ENCODE measurements at places on chromosomes 13 and 19. TPM values are rescaled to one million over a fixed set of nuclear protein-coding genes. Genes with fewer than 3 reads are reported as not detected.

- DNase-seq: no peak
Observed at GRCh38 chr19:29886586-29886985, 55.5 kb upstream of the URI1 start.

- DNase-seq: no peak
Observed at GRCh38 chr19:52692431-52693008, 42.3 kb downstream of the ZNF611 start.

The IL11 gene
- 0.48 TPM for total RNA-seq

- no peak for DNase-seq
Observed at GRCh38 chr13:65336916-65337315, 1893.2 kb downstream of the PCDH9 start.

The STAP2 gene
- total RNA-seq: 8.6 TPM

The LHFPL6 gene
- 1.1 TPM for total RNA-seq

GRCh38 chr19:32874605-32875004 is 5.0 kb upstream of the SLC7A9 start:
- DNase-seq: no peak

DNA sequence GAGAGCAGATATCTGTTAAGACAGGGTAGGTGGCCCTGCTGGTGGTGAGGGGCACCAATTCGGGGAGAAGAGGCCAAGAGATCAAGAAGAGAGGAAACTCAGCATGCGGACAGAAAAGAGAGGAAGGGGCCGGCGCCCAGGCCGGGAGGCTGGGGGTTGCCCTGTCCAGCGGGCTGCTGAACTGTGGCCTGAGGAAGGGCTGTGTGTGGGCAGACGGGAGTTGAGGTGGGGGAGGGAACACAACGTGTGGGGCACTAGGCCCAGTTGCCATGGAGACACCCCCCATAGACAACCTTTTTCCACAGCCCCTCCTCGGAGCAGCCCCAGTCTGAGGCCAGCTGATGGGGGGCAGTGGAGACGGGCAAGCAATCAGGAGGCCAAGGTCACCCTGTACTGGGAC is 2.5 kb upstream of the CACNG8 start:
- DNase-seq: no peak

The HIPK4 gene
- 0.10 TPM for total RNA-seq

DNA sequence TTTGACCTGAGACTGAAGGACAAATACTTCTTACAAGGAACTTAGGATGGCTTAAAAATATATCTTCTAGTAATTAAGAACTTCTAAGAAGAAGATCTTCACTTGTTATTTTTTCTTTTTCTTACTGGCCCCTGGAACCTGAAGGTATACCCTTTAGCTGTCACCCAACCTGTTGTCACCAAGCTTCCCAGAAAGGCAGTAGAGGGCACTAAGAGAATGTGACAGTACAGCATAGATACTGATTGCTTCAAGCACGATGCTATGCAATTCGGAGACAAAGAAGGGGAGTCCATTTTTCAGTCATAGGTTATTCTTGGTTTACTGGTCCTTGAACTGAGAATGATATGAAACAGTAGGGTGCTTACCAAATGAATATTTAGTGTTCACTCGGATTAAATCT is 208.3 kb upstream of the PCDH9 start:
- DNase-seq: no peak

- DNase-seq: peak; percentile 77
Observed at GRCh38 chr19:35468637-35469036, 20.6 kb downstream of the FFAR2 start.

DNA sequence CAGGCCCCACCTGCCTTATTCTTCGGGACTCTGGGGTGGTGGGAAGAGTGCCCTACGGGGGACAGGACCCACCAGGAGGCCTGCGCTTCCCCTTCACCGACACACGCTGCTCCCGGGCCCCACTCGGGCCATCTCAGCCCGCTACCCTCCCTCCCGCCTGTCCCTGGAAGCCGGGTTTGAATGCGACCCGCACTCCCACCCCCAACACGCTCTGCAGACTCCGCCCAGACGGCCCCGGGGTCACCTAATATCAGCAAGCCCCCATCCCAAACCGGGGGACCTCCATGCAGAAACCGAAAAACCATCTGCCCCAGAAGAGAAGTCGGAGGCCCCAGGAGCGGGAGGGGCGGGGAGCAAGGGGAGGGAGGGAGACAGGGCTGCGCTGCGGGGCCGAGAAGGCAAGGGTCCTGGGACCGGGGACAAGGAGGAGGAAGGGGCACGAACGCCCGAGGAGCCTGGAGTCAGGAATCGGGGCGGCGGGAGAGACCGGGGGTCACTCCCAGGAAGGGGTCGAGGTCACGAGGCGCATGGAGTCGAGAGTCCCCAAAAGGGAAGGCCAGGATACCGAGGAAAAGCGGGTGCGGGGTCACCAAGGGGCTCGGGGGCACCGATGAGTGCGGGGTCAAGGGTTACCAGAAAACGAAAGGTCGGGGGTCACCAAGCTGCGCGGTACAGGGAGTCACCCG is 766 bp downstream of the SBNO2 start:
- peak; percentile 38 for DNase-seq

DNA sequence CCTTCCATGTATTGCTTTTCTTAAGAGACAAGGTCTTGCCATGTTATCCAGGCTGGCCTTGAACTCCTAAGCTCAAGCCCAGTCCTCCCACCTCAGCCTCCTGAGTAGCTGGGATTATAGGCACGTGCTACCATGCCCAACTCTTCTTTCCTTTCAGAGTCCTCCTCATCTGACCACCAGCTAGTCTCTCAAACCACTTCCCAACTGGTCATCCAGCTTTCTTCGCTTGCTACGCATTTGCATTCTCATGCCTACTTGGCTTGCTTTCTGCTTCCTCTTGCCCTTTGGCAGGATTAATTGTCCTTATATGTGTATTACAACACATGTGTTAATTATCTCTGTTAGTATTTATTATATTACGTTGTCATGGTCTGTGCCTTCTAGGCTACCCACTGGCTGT is 6.3 kb downstream of the GPR18 start:
- DNase-seq: no peak

- DNase-seq: no peak
Observed at GRCh38 chr13:97249093-97249795, 27.1 kb downstream of the MBNL2 start.

The ACP5 gene
- 21.4 TPM for total RNA-seq

DNA sequence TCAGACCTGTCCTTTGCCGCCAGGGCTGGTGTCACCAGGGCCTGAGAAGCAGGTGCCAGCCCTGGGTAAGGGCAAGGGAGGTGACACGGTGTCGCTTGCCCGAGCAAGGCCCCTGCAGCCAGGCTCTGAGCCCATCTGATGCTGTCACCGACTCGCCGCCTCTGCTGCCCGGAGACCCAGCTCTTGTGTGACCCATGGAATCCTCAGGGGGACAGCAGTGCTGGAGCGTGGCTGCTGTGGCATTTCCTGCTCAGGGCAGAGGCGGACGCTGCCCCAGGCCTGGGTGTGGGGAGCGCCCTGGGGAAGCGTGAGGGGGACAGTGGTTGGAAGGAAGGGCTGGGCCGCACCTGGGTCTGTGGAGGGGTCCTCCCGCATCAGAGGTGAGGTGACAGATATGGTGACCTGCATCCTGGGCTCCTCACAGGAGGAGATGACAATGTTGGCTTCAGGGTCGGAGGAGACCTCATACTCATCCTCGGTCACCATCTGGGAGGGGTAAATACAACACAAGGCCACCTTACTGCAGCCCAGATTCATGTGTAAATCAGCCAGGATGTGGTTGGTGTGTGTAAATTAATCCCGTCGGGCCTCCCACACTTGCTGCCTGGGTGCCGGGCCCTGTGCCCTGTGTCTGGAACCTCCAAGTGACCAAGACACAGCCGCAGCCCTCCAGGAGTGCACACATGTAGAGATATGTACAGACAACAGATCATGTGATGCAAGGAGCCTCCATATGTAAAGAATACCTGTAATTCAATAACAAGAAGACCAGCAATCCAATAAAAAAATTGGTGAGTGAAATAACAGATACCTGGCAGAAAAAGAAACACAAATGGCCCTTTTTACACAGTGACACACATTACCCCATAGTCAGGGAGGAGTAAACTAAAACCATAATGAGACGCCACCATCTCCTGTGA is 27.6 kb upstream of the MATK start:
- peak; percentile 49 for DNase-seq

- no peak for DNase-seq
Observed at GRCh38 chr13:49441846-49442245, 2.0 kb downstream of the CAB39L start.

The C19orf73 gene
- total RNA-seq: 1.0 TPM

DNA sequence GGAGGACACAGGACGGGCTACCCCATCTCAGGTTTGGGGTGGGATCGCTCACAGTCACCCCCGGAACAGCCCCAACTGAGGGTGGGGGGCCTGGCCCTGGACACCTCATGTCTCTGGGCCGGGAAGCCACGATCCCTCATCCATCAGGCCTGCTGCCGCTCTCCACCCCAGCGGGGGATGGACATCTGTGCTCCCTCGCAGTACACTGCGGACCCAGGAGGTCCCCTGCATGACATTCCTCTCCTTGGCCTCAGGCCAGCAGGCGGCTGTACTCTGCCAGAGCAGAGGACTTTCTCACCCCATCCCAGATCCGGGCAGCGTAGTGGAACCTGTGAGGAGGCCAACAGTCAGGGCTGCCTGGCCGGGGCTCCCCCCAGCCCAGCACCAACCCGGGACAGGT is 15.5 kb downstream of the IRGC start:
- DNase-seq: no peak

GRCh38 chr19:53991224-53992113 is at the start of gene CACNG6:
CACNG6 (plus strand) TSS chr19:53991637; CDS start chr19:53992878, 1,241 bp downstream.
- DNase-seq: no peak

GRCh38 chr13:107295416-107296140 is 727.6 kb upstream of the ARGLU1 start:
- no peak for DNase-seq

- no peak for DNase-seq
Observed at GRCh38 chr19:48497728-48498594, 13.7 kb downstream of the LMTK3 start.

- no peak for DNase-seq
Observed at GRCh38 chr13:95231393-95231792, 69.9 kb downstream of the ABCC4 start.

- DNase-seq: no peak
Observed at GRCh38 chr19:54431255-54431838, 16.1 kb downstream of the TTYH1 start.

DNA sequence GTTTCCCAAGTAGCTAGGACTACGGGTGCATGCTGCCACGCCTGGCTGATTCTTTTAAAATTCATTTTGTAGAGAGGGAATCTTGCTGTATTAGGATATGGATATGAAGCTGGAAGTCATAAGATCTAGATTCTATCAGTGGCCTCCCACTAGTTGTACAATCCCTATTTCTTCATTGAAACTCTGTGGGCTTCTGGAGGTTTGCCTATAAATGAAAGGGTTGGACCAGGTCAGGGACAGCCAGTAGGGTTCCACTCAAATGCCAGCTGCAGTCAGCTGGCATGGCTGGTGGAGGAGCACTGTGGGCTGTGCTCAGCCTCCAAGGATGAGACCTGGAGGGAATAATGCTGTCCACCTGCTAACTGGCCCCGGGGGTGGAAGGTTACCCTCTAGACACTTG is 110.2 kb upstream of the GJB6 start:
- DNase-seq: no peak

The TEX101 gene
- not detected for total RNA-seq

The SOHLH2 gene
- total RNA-seq: not detected

GRCh38 chr13:95870421-95870820 is 182.8 kb downstream of the UGGT2 start:
- DNase-seq: no peak

- no peak for DNase-seq
Observed at GRCh38 chr19:1283207-1283916, 2.3 kb upstream of the EFNA2 start.

DNA sequence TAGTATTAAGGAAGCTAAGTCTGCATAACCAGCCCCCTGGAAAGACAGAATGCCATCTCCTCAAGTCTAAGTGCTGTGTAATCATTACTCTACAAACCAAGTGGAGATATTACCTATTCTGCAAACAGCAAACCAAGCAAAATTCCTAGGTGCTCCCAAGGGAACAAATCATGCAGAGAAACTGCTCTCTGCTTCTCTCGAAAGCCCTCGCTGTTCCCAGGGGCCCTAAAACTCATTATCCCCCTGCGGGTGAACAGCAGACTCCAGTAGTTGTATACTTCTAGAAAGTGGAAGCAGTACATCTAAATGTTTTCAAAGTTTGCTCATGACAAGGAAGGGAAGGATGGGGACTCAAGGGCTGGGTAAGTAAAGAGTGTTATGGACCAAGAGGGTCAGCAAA is 3.2 kb downstream of the DLEU7 start:
- DNase-seq: no peak

The ITGBL1 gene
- total RNA-seq: not detected

The FBXO27 gene
- total RNA-seq: 0.18 TPM

DNA sequence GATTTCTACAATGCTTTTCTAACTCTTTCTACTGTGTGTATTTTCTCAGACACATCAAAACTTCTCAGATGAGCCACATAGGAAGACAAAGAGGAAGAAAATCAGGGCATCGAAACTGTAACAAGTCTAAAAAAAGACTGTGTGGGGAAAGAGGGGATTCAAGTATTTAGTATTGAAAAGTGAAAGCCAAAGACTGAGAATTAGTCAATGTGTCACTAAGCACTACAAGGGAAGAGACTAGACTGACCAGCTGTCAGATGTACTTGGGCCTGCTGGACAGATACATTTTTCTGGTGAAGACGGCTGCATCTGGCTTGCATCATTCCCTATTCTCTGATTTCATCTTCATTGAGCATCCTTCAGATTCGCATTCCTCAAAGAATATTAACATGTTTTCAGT is 25.4 kb downstream of the COMMD6 start:
- no peak for DNase-seq

DNA sequence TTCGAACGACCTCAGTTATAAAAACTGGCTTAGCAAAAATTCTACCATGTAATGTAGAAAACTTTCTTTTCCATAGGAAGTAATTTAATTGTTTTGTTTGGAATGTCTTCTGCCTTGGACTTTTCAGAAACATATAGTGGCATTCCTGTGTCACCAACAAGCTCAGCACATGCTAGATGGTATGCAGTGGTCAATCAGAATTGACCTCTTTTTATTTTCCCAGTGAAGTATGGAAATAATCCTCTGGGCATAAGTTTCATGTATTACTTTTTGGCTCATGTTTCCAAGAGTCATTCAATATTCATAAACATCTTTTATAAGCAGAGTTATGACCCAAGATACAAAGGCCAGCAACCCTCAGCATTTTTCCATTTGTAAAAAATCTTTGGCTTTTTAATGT is 33.6 kb downstream of the NALCN start:
- no peak for DNase-seq

The LRG1 gene
- total RNA-seq: 0.15 TPM

The FAM216B gene
- total RNA-seq: not detected

- DNase-seq: no peak
Observed at GRCh38 chr13:75749407-75749806, 113.3 kb downstream of the LMO7 start.
